SK-N-DZ (cell line): ENCODE measurements at places on chromosomes 16 and 17.

- DNase-seq, result no peak
These were observed 33.9 kb downstream of the ANKFY1 start for GRCh38 chr17:4229627-4230541.

GRCh38 chr17:21297026-21297520 lies 12.6 kb downstream of the MAP2K3 start:
- no peak for DNase-seq

GRCh38 chr16:19418200-19418599 lies 517 bp downstream of the TMC5 start:
- no peak for DNase-seq

GRCh38 chr16:8660841-8661301 lies 13.5 kb upstream of the ABAT start:
- DNase-seq, result peak; percentile 73

DNA sequence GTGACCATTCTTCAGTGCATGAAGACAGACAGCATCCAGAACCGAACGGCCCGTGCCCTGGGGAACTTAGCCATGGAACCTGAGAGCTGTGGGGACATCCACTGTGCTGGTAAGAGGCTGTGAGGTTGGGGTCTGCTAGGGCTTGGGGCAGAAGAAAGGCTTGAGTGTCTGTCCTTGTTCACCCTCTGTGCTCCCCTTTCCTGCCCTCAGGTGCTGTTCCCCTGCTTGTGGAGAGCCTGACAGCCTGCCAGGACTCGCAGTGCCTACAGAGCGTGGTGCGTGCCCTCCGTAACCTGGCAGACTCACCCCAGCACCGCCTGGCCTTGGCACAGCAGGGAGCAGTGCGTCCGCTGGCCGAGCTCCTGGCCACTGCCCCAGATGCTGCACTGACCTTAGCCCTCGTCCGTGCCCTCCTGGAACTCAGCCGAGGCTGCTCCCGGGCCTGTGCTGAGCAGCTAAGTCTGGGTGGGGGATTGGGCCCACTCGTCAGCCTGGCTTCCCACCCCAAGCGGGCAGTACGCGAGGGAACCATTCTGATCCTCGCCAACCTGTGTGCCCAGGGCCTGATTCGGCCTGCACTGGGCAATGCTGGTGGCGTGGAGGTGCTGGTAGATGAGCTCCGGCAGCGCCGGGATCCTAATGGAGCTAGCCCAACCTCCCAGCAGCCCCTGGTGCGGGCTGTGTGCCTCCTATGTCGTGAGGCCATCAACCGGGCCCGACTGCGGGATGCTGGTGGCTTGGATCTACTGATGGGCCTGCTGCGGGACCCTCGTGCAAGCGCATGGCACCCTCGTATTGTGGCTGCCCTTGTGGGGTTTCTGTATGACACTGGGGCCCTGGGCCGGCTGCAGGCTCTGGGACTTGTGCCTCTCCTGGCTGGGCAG lies 2.9 kb downstream of the ARMC5 start:
- no peak for DNase-seq
